Progenitor cell of endocrine pancreas (in vitro differentiated cells): ENCODE measurements at places on chromosomes 5 and 9.
A peak's percentile ranks its signal among the peaks of the same experiment; 100 is the strongest.

- DNase-seq: no peak
Measured at GRCh38 chr5:171336521-171337209, 27.6 kb downstream of the TLX3 start.

- DNase-seq: no peak
Measured at GRCh38 chr9:73093016-73093739, 58.5 kb upstream of the ANXA1 start.

- DNase-seq: no peak
Measured at GRCh38 chr9:93218161-93218560, 34.2 kb downstream of the WNK2 start.

DNA sequence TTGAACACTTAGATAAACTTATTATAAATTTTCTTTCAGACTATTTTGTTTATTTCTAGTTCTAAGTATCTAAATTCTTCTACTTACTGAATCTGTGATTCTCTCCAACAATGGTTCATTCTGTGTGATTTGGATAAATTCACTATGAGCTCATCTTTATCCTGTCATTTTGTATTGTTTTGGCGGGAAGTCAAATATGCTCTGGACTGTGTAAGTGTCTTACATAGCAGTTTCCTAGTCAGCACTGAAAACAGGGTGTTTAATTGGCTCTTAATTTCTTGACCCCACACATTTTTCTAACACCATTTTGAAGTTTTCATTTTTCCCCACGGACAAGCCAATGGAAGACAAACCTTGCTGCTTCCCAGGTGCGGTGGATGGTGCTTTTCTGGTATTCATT is 207.0 kb upstream of the ACO1 start:
- DNase-seq: no peak

DNA sequence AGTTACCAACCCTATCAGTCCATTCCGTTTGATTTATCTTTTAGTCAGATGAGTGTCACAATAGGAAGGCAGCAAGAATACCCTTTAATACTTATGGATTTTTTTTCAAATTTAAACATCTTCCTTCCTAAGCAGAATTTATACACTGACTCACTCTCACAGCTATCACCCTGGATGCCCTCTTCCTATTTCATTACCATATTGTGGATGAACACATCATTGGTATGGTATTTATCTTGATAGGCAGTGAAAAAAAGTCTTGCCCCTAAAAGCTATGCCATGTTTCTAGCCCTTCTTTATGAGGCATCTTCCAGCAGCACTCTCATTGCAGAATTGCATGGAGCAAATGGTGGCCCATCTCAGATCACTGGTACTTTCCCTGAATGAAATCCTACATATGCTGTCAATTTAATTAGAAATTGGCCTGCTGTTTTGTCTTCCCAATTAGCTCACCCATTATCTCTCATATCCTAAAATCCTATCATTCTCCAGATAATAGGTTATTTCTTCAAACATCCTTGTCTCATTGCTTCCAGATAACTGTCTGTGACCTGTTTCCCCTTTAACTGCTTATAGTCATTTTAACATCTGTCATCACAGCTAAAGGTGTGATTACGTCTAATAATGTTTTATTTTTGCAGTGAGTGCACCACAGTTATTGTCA is 433.5 kb upstream of the POU5F2 start:
- no peak for DNase-seq

DNA sequence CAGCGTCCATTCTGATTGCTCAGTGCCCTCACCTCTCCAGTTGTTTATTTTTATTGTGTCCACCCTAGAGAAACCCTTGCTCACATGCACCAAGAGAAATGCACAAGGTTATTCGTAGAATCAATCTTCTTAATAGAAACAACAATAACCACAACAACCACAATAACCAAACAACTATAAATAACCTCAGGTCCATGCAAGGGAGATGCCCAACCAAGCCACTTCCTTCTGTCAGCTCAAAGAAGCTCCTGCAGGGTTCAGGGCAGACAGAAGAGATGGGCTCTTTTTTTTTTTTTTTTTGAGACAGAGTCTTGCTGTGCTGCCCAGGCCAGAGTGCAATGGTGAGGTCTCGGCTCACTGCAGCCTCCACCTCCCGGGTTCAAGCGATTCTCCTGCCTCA is 14.9 kb upstream of the TCOF1 start:
- no peak for DNase-seq

GRCh38 chr5:39175273-39175955 is 43.9 kb downstream of the FYB1 start:
- DNase-seq: no peak

DNA sequence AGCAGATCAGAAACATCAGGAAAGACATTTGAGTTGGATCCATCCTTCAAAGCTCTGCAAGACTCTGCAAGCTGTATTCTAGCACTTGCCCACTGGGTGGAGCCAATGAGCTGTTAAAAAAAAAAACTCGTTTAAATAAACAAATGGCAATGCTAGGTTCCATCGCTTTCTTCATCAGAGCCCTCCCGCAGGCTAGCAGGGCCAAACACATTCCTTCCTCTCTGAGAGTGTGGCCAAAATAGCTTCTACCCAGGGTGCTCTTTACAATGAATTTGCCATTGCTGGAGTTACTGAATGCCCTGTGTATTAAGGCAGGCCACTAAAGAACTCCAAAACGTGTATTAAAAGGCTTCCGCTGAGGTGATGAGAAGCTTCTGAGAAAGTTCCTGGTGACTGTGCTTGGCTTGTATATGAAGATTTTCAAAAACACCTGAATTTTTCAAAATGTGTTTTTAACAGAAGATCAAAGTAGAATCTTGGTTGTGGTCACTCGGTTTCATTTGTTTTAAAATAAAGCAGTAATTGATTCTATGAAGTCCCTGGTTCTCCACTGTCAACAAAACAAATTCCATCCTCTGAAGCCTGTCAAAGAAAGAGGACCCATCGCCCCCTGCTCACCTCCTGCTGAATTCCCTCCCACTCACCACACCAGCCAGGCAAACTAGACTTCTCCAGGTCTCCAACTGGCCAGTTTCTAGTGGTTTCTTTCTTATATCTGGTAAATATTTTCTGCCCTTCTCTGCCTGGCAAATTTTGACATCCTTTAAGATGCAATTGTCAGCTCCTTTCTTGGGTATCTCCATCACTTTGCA is 36.5 kb upstream of the EQTN start:
- DNase-seq: peak; percentile 49

DNA sequence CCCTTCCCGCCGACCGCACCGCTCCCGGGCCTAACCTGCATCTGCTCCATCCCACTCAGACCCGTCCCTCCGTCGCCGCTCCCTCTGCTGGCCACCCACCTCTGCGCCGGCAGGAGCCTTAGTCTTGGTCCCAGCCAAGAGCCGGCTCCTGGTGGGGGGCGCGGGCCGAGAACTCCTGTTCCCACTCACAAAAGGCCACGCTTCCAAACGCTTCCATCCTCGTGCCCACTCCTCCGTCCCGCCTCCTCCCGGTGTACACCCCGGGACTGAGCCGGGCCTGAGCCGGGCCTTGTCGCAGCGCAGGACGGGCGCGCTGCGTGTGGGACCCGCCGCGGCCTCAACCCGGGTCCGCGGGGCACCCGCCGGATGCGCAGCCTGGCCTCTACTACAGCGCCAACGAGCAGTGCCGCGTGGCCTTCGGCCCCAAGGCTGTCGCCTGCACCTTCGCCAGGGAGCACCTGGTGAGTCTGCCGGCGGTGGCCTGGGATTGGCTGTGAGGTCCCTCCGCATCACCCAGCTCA is 7.5 kb downstream of the ADAMTS13 start:
- peak; percentile 64 for DNase-seq

GRCh38 chr9:112761912-112762655 is 11.5 kb downstream of the SNX30 start:
- DNase-seq: no peak

DNA sequence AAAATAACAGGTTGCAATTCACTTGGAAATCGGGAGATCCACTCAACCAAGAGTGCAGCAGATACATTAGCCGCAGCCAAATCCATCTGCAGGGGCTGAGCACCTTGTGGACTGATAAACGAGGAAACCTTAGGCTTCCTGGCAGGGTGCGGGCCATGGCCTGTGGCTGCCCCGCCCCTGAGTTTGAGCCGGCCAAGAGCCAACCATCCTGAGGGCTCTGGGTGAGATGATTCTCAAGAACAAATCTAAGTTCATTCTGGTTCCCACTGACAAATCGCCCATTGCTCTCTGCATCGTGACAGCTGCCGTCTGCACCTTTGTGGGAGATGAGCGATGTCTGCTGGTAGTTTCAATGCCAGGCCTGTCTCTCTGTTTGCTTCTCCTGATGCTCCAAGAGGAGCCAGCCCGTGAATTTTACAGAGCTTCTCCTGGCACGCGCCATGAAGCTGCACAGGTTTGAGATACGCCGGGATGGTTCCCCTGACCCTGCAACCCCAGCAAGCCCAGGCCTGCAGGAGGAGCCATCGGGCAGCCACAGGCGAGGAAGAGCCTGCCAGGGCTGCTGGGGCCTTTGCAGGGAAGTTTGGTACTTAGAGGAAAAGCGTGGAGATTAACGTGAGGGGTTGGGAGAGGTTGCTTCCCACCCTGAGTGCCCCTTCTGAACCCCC is 154.0 kb downstream of the OLFM1 start:
- no peak for DNase-seq

DNA sequence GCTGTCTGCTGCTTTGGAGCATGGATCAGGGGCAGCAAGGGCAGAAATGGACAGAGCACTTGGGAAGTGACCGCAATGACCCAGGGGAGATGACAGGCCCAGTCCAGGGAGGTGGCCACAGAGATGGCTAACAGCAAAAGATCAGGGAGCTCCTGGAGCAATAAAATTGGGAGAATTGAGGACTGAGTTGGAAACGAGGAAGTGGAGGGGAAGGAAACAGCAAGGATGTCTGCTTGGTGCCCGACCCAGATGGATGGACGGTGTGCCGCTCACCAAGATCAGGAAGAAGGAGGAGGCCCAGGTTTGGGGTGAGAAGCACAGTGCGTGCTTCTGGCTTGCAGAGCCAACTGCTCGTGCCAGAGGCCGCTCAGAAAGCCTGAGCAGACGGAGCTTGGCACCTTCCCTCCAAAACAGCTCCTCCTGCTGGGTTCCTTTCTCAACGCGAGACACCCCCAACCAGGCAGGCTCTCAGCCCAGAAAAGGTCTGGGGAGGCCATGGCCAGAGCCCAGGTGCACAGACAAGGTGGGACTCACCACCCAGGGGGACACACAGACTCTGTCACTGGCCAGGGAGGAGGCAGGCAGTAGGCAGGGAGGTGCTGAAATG is 1.7 kb upstream of the SLC34A1 start:
- DNase-seq: no peak

GRCh38 chr9:137437691-137438590 is 3.2 kb downstream of the ENTPD8 start:
- no peak for DNase-seq

DNA sequence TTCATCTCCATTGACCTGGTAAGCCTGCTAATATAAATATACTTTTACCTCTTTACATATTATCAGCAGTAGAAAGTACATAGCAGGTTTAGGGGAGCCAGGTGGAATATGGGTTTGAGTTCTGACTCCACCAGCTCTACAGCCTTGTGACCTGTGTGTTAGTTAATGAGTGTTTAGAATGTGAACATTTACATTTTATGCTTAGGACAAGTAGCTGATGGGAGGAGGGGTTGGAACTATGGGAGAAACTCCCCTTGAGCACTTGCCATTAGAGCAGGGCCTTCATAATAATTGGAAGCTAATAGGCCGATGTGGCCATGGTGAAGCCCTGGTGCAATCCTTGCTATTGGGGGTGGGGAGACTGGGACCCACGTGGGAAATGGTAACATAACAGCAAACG is 148.3 kb upstream of the NTRK2 start:
- no peak for DNase-seq

DNA sequence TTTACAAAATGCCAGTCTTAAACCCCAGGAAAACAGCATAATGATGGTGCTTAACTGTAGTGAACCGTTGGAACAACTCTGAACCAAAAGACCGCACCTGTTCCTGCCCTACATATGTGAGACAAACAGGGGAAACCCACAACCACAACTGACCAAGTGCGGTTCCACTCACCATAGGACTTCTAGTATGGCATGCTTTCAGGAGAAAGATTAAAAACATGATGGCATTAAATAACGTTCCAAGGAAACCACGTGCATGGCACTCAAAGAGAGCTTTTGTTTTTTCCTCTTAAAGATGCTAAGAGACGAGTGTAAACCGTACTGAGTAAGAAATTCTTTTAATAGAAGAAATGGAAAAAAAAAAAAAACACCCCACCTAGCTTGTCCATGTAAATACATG is 119.8 kb downstream of the SSBP2 start:
- DNase-seq: no peak

DNA sequence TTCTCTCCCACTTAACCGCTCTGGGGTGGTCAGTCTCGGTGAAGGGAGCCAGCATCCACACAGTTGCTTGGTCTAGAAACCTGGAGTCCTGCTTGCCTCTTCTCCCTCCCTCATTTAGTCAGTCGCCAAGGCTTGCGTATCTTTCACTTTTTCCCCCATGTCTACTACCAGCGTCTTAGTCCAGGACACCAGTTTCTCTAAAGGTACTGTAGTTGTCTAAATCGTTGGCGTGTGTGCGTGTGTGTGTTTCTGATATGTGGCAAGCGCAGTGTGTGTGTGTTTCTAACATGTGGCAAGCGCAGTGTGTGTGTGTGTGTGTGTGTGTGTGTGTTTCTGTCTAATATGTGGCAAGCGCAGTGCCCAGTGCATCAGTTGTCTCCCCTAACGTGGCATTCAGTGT is 641 bp downstream of the ATP6V1G1 start:
- no peak for DNase-seq

DNA sequence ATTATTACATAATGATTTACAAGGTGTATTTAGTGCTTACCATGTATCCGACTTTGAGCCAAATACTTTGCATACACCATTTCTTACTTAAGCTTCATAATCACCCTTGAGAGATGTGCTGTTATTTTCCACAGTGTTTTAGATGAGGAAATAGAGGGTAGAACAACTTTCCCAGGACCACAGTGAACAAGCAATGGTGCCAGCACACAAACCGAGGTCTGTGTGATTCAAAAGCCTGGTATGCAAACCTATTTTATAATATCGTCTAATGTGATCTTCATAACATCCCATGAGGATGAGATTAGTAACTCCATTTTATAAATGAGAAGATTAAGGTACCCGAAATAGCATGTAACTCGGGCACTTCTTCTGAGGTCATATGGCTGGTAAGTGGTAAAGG is 294.7 kb downstream of the NSG2 start:
- no peak for DNase-seq

DNA sequence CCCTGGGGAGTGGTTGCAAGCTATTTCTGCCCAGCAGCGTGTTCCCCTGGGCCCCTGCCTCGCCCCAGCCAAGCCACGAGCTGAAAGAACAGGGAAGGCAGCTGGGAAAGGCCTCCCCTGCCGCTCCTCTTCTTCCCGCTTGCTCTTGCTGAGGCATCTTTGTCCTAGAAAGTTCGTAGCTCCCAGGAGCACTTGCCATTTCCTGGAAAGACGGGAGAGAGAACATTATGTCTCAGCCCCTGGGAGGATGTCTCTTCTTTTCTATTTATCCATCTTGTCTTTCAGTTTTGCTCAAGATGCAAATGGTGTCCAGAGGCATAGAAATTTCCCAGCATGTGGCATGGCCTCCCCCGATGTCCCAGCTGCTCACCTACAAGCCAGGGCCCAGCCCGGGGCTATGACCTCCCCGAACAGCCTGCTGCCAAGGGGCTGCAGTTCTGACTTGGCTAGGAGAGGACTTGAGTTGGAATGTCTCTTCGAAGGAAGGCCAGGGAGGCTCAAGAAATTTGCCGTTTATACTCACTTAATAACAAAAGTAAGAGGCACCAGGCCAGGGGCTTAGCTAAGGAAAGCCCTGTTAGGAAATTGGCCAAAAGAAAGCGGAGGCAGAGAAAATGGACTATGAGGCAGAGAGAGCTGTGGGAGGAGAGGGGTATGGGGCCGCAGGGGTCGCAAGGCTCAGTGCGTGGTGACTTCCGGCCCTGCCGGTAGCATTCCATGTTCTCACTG is 87.3 kb downstream of the LIFR start:
- no peak for DNase-seq

- DNase-seq: no peak
Measured at GRCh38 chr9:130825351-130825651, 9.8 kb upstream of the ABL1 start.
